ENCODE measurements at places on chromosomes 5 and 9. TPM values are rescaled to one million over a fixed set of nuclear protein-coding genes. Genes with fewer than 3 reads are reported as not detected.

Gene AIF1L
- total RNA-seq: 6.0 TPM

Gene WHRN
- total RNA-seq: 18.0 TPM

Gene FAM221B
- total RNA-seq: not detected

Gene PCDHGC5
- total RNA-seq: 0.36 TPM

Gene SPATA31A3
- total RNA-seq: not detected

Gene FAM153A
- not detected for total RNA-seq

Gene SLC45A2
- total RNA-seq: not detected

Gene RMRP
- total RNA-seq: 29,896 TPM

- no peaks in the 10 kb centered on the region for H3K27me3 ChIP-seq
- H3K4me1 ChIP-seq: no peaks in the 10 kb centered on the region
- H3K4me3 ChIP-seq: no peak overlapping the region
- no peaks in the 10 kb centered on the region for H3K36me3 ChIP-seq
- DNase-seq: no peak
Observed at GRCh38 chr5:9833871-9834270, 203.7 kb upstream of the TAS2R1 start.

DNA sequence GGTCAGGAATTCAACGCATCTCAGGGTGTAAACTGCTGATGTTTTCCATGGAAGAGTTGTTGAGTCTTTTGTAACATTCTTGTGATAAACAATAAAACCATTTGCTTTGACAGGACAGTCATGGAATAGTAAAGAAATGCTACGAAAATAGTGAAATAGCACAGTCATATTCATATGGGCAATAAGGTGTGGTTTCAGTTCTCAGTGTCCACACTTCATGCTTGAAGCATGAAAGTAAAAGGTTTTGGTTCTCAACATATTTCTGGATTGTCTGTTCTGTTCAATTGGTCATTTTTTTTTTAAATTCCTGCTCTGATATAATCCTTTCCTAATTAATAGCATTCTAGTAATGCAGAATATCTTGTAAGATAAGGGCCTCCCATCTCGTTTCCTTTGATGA lies 467.6 kb upstream of the ZNF608 start:
- no peaks in the 10 kb centered on the region for H3K36me3 ChIP-seq
- no peak overlapping the region for H3K27ac ChIP-seq
- H3K27me3 ChIP-seq: no peaks in the 10 kb centered on the region
- no peak overlapping the region for H3K4me3 ChIP-seq
- no peak for DNase-seq

GRCh38 chr9:79955300-79955699 lies 383.5 kb downstream of the TLE4 start:
- no peaks in the 10 kb centered on the region for H3K4me1 ChIP-seq
- no peaks in the 10 kb centered on the region for H3K36me3 ChIP-seq
- no peak overlapping the region for H3K4me3 ChIP-seq
- H3K27me3 ChIP-seq: no peaks in the 10 kb centered on the region
- DNase-seq: no peak
- H3K27ac ChIP-seq: no peak overlapping the region

DNA sequence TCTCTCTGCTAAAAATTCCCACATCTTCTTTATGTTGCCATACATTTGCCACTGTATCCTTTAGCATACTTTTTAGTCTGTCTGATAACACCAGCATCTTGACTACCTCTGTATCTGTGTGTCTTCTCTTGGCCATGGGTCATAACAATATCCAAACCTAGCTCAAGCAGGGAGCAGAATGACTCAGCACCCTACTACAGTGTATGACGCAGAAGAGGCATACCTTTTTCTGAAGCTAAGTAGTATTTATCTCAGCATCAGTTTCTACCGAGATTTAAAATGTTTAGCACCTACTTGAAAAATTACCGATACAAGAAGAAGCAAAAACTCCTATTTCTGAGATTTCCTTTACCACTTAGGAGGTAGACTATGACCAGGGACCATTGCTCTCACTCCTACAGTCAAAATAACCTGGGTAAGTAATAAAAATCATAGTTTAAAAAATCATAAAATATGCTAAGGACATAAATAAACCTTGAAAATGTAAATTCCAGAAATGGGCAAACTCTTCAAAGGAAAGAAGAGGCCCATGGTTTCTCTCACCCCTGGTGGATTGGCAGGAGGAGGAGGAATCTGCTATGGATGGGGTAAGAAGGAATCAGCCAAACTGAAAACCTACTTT lies 286.5 kb downstream of the MAST4 start:
- no peak overlapping the region for H3K27ac ChIP-seq
- no peaks in the 10 kb centered on the region for H3K4me1 ChIP-seq
- no peaks in the 10 kb centered on the region for H3K36me3 ChIP-seq
- H3K27me3 ChIP-seq: no peaks in the 10 kb centered on the region
- H3K4me3 ChIP-seq: no peak overlapping the region

GRCh38 chr5:10525124-10525495 lies 38.8 kb upstream of the ANKRD33B start:
- DNase-seq: no peak
- no peak overlapping the region for H3K27ac ChIP-seq
- no peaks in the 10 kb centered on the region for H3K36me3 ChIP-seq
- H3K4me1 ChIP-seq: peaks cover 5% of the 10 kb centered on the region
- no peaks in the 10 kb centered on the region for H3K27me3 ChIP-seq
- no peak overlapping the region for H3K4me3 ChIP-seq

DNA sequence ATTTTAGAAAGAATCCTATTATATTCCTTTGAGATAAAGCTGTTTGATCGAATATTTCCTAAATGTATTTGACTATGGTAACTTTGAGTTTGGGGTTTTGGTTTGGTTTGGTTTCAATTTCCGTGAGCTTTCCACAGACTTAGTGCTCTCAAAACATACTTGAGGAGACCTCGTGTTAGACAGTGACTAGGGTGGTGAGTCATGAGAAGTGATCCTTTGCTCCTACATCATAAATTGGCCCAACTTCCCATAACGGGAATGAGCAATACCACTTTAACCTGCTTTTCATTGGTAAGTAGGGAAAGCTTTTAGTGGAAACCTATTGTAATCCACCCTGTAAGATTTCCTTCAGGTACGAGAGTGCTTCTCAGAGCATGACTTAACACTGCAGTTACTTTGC lies 3.8 kb upstream of the RASEF start:
- H3K27ac ChIP-seq: no peak overlapping the region
- H3K36me3 ChIP-seq: no peaks in the 10 kb centered on the region
- H3K27me3 ChIP-seq: no peaks in the 10 kb centered on the region
- H3K4me3 ChIP-seq: no peak overlapping the region
- no peak for DNase-seq

- no peak for DNase-seq
- no peak overlapping the region for H3K4me3 ChIP-seq
- no peaks in the 10 kb centered on the region for H3K27me3 ChIP-seq
- no peaks in the 10 kb centered on the region for H3K36me3 ChIP-seq
- H3K27ac ChIP-seq: no peak overlapping the region
Observed at GRCh38 chr9:8424786-8425410, 625.3 kb upstream of the DMAC1 start.

DNA sequence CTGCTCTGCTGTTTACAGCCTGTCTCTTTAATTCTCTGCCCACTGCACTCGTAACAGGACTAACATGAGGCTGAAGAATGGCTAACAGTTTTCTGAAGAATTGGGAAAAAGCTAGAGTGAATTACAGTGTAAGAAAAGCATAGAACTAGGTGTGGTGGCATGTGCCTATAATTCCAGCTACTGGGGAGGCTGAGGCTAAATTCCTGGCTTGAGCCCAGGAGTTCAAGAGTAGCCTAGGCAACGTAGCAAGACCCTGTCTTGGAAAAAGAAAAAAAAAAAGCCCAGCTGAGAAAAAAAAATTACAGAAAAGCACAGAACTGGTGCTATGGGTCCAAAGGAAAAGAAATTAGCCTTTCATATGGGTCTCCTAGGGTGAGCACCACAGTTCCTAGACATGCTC lies 13.9 kb upstream of the UHRF2 start:
- H3K27ac ChIP-seq: no peak overlapping the region
- no peak overlapping the region for H3K4me3 ChIP-seq
- no peaks in the 10 kb centered on the region for H3K27me3 ChIP-seq
- H3K4me1 ChIP-seq: no peaks in the 10 kb centered on the region
- H3K36me3 ChIP-seq: no peaks in the 10 kb centered on the region
- no peak for DNase-seq

- no peaks in the 10 kb centered on the region for H3K27me3 ChIP-seq
- H3K4me3 ChIP-seq: no peak overlapping the region
- DNase-seq: no peak
- H3K36me3 ChIP-seq: no peaks in the 10 kb centered on the region
- no peak overlapping the region for H3K27ac ChIP-seq
- no peaks in the 10 kb centered on the region for H3K4me1 ChIP-seq
Observed at GRCh38 chr9:20988061-20988460, 43.4 kb downstream of the HACD4 start.

- peaks cover 13% of the 10 kb centered on the region for H3K4me1 ChIP-seq
- H3K4me3 ChIP-seq: no peak overlapping the region
- peak overlapping the region; percentile 12 for H3K27ac ChIP-seq
- DNase-seq: no peak
Observed at GRCh38 chr9:94875300-94876020, 149.0 kb downstream of the AOPEP start.

- no peak for DNase-seq
- H3K4me3 ChIP-seq: no peak overlapping the region
- no peak overlapping the region for H3K27ac ChIP-seq
- H3K4me1 ChIP-seq: no peaks in the 10 kb centered on the region
- no peaks in the 10 kb centered on the region for H3K36me3 ChIP-seq
Observed at GRCh38 chr5:38112938-38113337, 145.4 kb upstream of the EGFLAM start.

GRCh38 chr5:31850981-31851689 lies 212.2 kb downstream of the PDZD2 start:
- H3K4me3 ChIP-seq: no peak overlapping the region
- no peak for DNase-seq
- H3K4me1 ChIP-seq: peaks cover 9% of the 10 kb centered on the region
- H3K36me3 ChIP-seq: no peaks in the 10 kb centered on the region

- no peak overlapping the region for H3K4me3 ChIP-seq
- H3K27ac ChIP-seq: no peak overlapping the region
Observed at GRCh38 chr9:87140142-87140541, 192.8 kb upstream of the GAS1 start.

DNA sequence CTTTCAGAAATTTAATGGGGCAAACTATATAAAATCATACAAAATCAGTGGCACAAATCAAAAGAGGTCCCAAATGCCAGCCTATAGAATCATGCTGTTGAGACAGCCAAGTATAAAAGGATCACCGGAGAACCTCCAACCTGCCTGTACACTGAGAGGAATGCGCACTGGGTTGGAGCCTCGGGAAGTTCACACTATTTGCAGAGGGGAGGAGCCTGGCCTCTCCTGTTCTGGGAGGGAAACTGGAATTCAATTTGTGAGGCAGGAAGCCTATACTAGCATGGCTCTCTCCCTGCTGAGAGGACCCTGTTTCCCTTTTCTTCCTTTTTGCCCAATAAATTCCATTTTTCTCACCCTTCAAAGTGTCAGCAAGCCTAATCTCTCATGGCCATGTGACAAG lies 406.0 kb downstream of the HINT1 start:
- no peaks in the 10 kb centered on the region for H3K36me3 ChIP-seq
- no peak overlapping the region for H3K4me3 ChIP-seq
- no peaks in the 10 kb centered on the region for H3K4me1 ChIP-seq
- H3K27me3 ChIP-seq: no peaks in the 10 kb centered on the region
- no peak for DNase-seq

- H3K36me3 ChIP-seq: no peaks in the 10 kb centered on the region
- peak overlapping the region; percentile 96 for H3K27ac ChIP-seq
- no peaks in the 10 kb centered on the region for H3K27me3 ChIP-seq
- no peak for DNase-seq
- H3K4me1 ChIP-seq: peaks cover 33% of the 10 kb centered on the region
- H3K4me3 ChIP-seq: peak overlapping the region; percentile 54
Observed at GRCh38 chr5:134464988-134465815, 53.5 kb upstream of the CDKN2AIPNL start.

DNA sequence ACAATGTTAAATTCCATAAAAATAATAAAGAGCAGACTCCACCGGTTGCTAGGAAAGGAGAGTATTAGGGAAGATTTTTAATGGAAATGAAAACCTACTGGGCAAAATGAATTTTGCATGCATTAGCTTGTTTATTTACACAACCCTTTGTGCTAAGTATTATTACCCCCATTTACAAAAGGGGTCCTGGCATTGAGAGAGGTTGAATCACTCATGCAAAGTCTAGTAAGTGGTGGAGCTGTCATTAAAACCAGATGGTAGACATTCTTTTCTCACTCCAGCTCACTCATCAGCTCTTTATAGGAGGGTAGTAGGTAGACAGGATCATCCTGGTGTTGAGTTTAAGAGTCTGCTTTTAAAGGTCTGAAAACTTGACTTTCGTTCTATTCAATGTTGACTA lies 395.1 kb downstream of the PLK2 start:
- no peak for DNase-seq
- H3K36me3 ChIP-seq: no peaks in the 10 kb centered on the region
- H3K27ac ChIP-seq: no peak overlapping the region

All from Panc1 (cell line).